ENCODE measurements at places on chromosomes 7 and 10.

GRCh38 chr7:97307521-97308108, 190.1 kb downstream of the SDHAF3 start:
- peak; percentile 89 for DNase-seq

DNA sequence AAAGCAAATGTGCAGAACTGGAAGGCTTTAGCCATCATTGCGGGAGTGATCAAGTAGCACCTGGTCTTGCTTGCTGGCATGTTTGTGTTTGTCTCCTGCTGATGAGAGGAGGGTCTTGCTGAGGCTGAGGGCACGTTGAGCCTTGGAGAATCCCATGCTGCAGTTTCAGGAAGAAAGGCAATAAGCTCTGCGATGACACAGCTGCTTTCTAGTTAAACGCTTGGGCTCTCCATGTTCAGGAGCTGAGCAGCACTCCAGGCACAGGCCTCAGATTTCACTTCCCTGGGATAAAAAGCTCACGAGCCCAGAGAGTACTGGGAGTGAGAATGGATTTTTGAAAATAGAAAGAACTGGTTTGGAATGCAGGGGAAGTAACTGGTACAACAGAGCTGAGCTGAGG, 100.8 kb downstream of the LRRC18 start:
- no peak for DNase-seq

DNA sequence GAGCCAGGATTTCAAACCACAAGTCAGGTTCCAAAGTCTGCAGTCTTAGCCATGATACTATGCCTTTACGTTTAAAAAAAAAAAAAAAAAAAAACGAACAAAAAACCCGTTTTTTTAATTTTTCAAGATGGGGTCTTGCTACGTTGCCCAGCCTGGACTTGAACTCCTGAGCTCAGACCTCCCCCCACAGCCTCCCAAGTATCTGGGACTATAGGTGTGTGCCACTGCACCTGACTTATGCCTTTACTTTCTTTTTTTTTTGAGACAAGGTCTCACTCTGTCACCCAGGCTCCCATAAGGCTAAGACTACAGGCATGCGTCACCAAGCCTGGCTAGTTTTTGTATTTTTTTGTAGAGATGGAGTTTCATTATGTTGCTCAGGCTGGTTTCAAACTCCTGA, 14.7 kb downstream of the ASNS start:
- DNase-seq: no peak

DNA sequence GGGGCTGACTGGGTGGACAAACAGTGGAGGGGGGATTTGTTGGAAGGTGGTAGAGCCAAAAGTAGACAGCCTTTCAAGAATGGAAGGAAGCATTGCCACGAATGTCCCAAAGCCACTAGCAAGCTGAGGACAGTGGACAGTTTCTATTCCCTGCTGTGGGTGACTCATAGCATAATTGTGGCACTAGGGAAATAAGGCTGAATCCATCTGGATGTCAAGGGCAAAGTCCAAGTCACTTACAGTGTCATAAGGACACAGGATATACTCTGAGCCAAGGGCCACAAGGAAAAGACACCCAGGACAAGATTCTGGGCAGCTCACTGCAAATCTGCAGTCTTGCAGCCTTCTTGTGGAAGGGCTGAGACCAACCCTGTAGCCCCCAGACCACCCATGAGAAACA, 79.7 kb downstream of the FRMPD2 start:
- no peak for DNase-seq

GRCh38 chr7:104962781-104963180, 51.2 kb upstream of the KMT2E start:
- no peak for DNase-seq

- no peak for DNase-seq
Measured at GRCh38 chr7:150947761-150948651, 30.1 kb downstream of the KCNH2 start.

- DNase-seq: no peak
Measured at GRCh38 chr7:37344886-37345579, 103.6 kb downstream of the ELMO1 start.

- DNase-seq: no peak
Measured at GRCh38 chr10:121658111-121658510, 59.9 kb upstream of the FGFR2 start.

GRCh38 chr10:122830965-122831353, 14.7 kb downstream of the CUZD1 start:
- DNase-seq: no peak

- DNase-seq: no peak
Measured at GRCh38 chr10:18619016-18619415, 32.4 kb downstream of the NSUN6 start.

DNA sequence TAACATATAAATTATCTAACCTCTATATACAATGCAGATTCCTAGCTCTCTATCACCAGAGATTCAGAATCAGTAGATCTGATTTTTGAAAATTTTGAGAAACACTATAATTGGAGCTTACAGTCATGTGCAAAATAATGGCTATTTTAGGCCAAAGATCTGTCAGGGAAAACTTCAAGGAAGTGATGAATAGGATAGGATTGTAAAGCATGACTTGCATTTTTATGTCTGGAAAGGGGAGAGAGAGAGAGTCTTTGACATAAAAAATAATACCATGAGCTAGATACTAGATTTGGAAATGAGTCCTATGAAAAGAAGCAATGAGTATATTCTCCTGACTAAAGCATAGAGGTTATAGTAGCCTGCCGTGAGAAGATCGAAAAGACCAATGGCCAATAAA, 181.1 kb downstream of the SDHAF3 start:
- DNase-seq: peak; percentile 73

DNA sequence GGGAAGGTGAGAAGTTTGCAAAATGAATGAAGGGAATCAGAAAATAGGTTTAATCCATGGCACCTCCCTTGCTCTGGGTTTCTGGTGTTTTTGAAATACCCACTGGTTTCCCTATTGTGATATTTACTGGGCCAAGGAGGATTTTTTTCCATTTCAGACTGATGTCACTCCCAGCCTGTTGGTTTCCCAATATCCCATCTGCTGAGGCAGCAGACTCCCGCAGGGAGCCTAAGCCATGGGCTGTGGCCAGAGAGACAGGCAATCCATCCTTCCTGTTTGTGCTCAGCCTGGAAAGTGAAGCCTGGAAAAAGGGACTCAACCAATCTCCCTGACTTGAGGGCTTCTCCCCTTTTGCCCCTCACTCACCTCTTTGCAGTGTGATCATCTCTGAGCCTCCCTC, 22.8 kb downstream of the FAM107B start:
- DNase-seq: peak; percentile 32

- DNase-seq: no peak
Measured at GRCh38 chr7:106811472-106811871, 53.6 kb upstream of the PIK3CG start.

- no peak for DNase-seq
Measured at GRCh38 chr10:104689105-104689504, 48.0 kb downstream of the SORCS3 start.

- no peak for DNase-seq
Measured at GRCh38 chr10:51203359-51203758, 129.1 kb downstream of the PRKG1 start.

DNA sequence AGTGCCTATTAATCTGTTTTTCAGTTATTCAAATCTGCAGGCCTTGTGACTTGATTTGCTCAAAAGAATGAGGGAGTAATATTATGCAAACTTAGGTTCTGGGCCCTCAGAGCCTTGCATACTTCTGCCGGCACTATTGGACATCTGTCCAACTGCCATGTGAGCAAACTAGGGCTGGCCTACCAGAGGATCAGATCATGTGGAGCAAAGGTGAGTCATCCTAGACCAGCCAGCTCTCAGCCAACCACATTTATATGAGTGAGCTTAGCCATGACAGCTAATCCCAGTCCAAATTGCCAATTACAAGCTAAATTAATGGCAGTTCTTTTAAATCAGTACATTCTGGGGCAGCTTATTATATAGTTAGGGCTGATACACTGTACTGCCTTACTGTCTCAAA, 69.6 kb downstream of the SDHAF3 start:
- DNase-seq: peak; percentile 68

DNA sequence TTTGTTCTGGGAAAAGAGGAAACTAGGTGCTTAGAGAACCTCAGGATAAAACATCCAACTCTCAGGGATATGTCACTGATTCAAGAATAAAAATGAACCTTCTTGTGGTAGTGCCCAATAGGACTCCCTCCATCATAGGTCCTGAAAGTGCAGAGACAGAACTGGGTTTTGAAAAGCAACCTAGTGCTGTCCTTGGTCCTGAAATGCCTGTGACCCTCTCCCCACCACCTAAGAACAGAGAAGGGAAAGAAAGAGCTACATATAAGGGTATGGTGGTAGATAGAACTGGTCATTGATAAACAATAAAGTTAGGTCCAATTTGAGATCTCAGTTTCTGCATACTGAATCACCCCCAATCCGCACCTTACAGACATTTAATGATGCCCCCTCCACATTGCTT, 953.3 kb downstream of the XPNPEP1 start:
- peak; percentile 15 for DNase-seq

DNA sequence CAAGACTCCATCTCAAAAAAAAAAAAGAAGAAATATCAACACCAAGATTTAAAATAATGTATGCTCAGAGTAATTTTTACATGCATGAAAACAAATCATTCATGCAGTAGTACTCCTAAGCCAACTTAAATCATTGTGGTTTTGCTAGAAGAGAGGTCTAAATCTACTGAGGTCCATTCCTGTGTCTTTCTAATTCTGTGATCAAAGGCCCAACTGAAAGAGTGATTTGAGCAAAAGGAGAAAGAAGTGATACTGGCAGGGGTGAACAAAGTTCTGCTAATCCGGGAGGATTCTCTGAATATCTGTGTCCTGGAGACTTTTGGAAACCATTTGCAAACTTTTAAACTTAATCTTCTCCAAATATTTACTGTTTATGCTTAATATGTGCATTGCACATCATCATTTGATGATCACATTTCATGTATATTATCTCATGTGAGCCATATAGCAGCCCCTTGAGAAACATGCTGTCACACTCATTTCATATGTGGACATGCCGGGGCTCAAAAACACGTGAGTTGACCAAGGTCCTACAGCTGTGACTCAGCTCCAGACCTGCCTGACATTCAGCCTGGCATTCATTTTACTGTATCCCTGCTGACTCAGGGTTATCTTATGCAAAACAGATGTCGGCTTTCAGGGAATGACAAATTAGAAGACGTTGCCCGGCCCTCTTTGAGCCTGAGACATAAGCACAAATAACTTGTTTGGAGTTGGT, 76.4 kb downstream of the FAM107B start:
- peak; percentile 86 for DNase-seq

DNA sequence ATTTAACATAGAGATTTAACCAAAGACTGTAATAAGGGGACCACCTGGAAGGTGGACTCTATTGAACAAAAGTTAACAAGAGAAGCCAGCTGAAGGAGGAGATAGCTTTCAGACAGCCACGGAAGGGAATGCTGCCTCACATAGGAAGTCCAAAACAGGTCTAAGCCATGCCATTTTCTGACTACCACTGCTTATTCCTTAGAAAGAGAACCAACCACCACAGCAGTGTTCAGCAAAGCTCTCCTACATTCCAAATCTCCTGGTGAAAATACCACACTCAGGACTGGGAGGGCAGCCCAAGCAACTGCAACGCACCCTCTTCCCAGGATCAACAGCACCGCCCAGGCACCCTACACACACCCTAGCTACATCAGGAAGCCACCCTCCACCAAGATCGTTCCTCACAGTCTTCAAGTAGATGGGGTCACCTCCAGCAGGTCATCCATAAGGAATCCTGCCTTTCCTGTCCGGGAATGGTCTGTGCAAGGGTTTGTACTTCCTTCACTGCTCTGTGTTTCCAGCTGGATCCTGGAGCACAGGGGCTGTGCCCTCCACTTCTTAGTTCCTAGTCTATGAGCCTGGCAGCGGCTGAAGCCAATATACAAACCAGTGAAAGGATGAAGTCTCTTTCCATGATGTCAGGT, 2.5 kb downstream of the KIAA1549 start:
- DNase-seq: no peak

DNA sequence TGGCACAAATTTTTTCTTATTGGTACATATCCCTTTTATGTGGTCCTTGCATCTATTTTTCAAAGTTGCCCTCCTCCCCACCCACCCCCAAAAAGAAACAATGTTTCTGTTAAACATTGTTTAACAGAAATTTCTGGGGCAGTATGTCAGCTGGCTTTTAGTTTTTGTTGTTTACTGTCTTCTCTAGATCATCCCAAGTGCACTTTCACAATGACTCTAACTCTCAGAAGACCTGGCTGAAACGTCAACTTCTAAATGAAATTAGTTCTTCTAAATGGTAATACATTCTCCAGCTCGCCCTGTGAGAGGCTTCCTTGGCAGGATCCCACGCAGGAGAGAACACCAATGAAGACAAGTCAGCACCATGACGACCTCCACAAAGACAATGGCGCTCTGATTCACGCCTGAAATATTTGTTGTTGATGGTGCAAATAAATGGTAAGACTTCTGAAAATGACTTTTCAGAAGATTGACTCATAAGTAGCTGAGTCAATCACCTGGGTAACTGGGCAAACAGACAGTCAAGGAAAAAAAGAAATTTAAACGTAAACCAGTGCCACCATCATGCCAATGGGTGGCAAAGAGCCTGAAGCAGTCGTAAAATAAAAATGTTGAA, 293.7 kb downstream of the FZD1 start:
- peak; percentile 2 for DNase-seq

DNA sequence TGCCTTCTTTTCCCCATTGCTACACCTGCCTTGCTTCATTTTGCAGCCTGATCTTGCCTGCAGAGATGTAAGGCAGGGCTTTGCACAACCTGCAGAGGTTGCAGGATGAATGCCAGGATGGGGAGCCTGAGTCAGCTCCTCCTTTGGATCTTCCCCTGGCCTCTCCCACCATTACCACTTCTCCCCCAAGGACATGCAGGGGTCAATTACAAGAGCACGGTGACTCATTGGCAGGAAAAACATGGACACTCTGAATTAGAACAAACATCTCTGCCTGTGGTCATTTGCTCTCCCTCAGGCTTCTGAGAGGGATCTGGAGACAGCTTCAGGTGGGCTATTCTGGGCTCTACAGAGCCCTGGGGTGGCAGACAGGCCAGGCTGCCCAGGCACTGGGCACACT, 89.2 kb downstream of the HERPUD2 start:
- peak; percentile 75 for DNase-seq

DNA sequence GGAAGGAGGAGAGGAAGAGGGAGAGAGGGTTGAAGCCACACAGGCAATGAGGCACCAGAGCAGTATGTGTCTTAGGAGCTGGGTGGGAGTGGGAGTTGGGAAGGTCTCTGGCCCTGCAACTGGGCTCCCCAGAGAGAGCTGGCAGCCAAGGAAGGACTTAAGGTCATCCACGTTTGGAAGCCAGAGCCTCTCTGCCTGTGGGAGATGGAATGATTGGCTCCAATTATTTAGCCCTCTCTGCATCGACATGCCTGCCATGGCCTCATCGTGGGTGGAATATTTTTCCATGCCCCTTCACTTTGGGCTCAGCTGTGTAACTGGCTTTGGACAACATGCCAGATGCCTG, 478.5 kb downstream of the RPS24 start:
- no peak for DNase-seq

DNA sequence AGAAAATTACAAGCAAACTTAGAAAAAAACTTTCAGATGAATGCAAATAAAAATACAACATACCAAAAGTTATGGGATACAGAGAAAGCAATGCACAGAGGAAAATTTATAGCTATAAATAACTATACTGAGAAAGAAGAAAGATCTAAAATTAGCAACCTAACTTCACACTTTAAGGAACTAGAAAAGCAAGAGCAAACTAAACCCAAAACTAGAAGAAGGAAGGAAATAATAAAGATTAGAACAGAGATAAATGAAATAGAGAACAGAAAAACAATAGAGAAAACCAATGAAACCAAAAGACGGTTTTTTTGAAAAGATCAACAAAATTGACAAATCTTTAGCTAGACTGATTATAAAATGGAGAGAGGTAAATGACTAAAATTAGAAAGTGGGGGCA, 9.6 kb upstream of the STRA8 start:
- DNase-seq: no peak
